ENCODE measurements at places on chromosomes 7 and 10. TPM values are rescaled to one million over a fixed set of nuclear protein-coding genes. Genes with fewer than 3 reads are reported as not detected.

OGDHL gene
- total RNA-seq = 0.35 TPM

DOCK1 gene
- 0.07 TPM for total RNA-seq

CALY gene
- total RNA-seq = not detected

CXCL12 gene
- not detected for total RNA-seq

GRCh38 chr10:131312478-131312836 lies 936 bp upstream of the TCERG1L start:
- no peak for DNase-seq

DNA sequence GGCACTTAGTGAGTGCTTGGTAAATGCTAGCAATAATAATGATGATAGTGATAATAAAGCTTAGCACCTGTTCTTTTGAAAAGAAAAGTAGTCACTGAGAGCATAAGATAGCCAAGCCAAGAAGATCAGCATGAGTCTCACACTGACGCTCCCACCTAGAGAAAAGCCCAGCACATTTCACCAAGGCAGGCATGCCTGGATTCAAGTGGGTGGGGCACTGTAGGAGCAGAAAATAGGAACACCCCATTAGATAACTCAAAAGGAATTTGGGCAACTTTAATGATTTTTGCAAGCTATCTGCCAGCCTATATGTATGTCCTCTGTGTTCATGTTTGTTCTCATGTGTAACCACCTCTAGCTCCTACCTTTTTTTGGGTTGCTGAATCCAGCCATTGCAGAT lies 18.1 kb upstream of the SORBS1 start:
- no peak for DNase-seq

GRCh38 chr10:14243221-14243620 lies 87.5 kb downstream of the FRMD4A start:
- DNase-seq = no peak
